Amygdala (tissue), 56 donors: ENCODE measurements at places on chromosomes 1 and 21.

DNA sequence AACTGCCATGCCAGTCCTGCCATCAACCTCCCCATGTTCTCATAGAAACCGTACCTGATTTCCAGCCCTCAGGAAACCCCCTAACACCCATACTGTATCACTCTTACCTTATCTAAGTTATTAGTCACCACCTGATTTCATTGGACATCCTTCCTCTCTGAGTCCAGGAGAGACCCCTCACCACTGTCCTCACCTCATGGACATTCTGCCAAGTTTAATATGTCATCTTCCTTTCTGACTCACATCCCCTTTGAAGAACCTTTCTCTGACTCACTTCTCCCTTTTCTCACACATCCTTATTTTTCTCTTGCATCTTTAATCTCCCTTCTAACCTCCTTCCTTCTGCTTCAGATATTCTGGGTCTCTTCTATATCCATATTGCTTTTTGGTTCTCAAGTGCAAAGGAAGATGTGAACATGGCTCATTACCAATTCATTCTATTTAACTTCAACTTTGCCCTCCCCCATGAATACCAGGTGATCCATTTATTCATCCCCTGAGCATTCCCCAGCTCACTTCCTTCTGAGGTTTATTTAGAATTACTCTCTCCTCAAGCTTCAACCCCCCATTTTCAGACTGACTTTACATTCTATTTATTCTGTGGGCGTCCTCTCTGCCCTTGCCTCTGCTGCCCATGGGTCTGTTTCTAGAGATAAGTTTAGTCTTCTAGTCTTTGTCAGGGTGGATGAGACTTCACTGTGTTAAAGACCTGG lies 206.8 kb upstream of the ESRRG start:
- DNase-seq = no peak

GRCh38 chr1:61301824-61302657 lies 219.7 kb downstream of the NFIA start:
- no peak for DNase-seq

DNA sequence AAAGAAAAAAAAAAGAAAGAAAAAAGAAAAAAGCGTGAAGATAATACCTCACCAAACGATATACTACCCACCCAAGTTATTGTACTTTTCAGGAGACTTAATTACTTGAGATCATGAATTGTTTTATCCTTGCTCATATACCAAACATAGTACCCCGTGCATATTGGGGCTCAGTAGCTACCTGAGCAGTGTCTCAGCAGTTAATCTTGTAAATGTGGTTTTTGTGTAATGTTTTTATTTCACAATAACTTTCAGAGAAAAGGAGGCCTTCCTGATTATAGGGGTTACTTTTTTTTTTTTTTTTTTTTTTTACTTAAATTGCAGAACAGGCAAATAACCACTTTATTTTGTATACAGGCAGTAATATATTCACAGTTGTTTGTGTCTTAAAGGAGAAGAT lies 80.3 kb downstream of the OSBPL9 start:
- DNase-seq = no peak

DNA sequence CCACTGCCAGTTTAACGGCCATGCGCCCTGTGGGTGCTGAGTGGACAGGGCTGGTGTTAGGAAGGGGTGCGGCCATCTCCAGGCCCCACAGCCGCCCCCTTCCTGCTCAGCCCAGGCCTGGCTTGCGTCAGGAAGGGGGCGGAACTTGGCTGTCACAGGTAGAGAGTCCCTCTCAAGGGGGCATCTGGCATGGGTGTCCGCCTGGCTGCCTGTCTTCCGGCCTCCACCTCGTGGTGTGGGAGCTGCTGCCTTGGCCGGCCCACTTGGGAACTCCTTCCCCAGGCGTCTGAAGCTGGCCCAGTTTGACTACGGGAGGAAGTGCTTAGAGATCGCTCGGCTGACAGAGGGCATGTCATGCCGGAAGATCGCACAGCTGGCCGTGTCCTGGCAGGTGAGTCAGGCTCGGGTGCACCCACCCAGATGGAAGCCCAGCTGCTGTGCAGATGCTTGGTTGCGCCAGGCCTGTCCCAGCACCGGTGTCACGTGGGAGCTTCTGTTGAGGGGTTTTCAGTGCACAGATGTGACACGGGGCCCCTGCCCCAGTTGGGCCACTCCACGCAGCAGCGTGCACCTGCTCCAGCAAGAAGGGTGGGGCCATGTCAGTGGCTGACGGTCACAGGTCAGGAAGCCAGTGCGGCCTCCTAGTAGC lies 9.1 kb upstream of the ATAD3B start:
- DNase-seq = no peak

- no peak for DNase-seq
These were observed 47.8 kb downstream of the VCAM1 start for GRCh38 chr1:100767176-100767890.

DNA sequence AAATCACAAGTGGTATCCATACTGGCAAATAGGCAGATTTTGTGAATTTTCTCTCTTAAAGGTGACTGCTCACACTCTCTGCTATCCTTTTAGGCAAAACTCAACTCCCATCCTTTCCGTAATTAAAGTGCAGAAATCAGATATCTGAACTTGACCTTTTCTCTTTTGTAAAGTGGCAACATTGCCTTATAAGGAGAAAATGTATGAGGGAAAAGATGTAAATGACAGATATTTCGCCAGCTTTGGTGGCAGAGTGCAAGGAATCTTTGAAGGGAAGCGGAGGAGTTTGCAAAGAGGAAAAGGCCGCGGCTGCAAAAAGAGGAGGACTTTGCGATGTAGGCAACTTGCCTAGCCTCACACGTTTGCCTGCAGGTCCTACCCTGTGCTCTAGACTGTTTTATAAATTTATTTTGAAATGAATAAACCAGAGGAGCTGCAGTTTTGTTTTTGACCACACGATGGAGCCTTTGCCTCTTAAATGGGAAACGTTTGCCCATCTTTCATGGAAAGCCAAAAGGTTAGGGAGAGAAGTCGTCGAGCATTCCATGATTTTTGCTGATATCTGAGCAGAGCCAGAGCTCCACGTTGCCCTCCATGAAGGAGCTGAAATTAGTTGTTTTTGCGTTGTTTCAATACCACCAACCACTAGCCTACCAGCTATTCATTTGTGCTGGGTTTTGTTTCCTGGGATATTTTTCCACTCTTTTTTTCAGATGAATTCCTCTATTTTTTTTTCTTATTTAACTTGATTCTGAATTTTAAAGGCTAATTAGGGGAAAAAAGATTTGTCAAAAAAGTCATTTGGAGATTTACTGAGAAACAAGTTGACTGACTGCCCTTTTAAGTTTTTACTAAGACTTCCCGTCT lies 242.3 kb downstream of the LMX1A start:
- DNase-seq = peak; percentile 8

DNA sequence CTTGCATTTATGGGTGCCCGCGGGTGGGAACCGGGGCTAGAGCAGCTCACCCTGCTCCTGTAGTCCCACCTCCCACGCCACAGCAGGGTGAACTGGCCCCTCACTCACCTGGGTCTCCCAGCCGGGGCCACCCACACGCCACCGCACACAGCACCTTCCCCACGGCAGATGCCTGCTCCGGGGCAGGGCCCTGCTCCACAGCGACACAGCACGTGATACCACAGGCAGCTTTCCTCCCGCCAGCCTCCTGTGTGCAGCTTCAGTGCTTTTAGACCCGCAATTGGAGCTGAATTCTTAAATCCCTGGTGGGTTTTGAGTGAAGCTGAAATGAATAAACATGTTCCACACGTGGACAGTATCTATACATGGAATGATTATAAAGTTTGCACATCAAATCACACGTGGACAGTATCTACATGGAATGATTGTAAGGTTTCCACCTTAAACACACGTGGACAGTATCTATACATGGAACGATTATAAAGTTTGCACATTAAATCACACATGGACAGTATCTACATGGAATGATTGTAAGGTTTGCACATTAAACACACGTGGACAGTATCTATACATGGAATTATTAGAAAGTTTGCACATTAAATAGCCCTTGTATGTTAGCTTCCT lies 93.1 kb upstream of the COL6A1 start:
- no peak for DNase-seq

GRCh38 chr1:241810769-241811405 lies 37.1 kb upstream of the EXO1 start:
- DNase-seq = no peak

DNA sequence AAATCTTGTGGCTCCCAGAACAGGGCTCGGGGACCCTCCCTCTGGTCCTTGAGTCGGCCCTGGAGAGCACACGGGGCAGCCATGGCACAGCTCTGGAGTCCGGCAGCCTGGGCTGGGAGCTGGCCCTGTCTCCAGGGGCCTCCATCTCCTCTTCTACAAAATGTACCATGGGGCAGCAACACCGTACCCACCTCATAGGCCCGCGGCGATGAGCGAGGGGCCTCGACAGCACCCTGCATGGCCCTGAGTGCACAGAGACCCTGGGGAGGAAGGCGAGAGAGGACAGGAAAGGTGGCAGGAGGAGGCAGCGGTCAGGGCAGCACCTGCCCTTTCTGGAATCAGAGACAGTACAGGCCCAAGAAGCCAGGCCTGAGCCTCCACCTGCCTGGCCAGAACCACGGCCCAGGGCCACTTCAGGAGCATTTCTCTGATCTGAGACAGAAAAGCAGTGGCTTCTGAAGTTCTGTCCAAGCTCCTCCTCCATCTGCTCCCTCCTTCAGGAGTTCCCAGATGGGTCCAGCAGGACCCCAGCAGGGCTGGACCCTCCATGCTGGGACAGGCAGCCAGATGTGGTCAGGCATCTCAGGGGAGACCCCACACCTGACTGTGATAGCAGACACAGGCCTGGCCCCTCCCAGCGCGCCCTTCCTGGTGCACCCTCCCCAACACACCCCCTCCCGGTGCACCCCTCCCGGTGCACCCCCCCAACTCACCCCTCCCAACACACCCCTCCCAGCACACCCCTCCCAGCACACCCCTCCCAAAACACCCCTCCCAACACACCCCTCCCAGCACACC lies 75.9 kb upstream of the ARHGEF16 start:
- DNase-seq = no peak
